Muscle of arm (tissue), 14 donors: ENCODE measurements at places on chromosomes 4 and X.

- DNase-seq: no peak
Measured at GRCh38 chrX:81355436-81355835, 153.5 kb downstream of the SH3BGRL start.

- no peak for DNase-seq
Measured at GRCh38 chrX:41779941-41780340, 56.0 kb downstream of the GPR82 start.

- DNase-seq: no peak
Measured at GRCh38 chr4:46955601-46956000, 37.8 kb downstream of the GABRA4 start.

- peak; percentile 1 for DNase-seq
Measured at GRCh38 chrX:94058728-94059382, 384.8 kb downstream of the FAM133A start.

- no peak for DNase-seq
Measured at GRCh38 chrX:63488546-63489373, 137.6 kb upstream of the SPIN4 start.

GRCh38 chr4:96974295-96974694, 1134.4 kb downstream of the PDHA2 start:
- DNase-seq: no peak

- no peak for DNase-seq
Measured at GRCh38 chr4:154030152-154030551, 241.3 kb upstream of the SFRP2 start.

GRCh38 chr4:165207016-165207430, 338 bp upstream of the KLHL2 start:
- DNase-seq: no peak

DNA sequence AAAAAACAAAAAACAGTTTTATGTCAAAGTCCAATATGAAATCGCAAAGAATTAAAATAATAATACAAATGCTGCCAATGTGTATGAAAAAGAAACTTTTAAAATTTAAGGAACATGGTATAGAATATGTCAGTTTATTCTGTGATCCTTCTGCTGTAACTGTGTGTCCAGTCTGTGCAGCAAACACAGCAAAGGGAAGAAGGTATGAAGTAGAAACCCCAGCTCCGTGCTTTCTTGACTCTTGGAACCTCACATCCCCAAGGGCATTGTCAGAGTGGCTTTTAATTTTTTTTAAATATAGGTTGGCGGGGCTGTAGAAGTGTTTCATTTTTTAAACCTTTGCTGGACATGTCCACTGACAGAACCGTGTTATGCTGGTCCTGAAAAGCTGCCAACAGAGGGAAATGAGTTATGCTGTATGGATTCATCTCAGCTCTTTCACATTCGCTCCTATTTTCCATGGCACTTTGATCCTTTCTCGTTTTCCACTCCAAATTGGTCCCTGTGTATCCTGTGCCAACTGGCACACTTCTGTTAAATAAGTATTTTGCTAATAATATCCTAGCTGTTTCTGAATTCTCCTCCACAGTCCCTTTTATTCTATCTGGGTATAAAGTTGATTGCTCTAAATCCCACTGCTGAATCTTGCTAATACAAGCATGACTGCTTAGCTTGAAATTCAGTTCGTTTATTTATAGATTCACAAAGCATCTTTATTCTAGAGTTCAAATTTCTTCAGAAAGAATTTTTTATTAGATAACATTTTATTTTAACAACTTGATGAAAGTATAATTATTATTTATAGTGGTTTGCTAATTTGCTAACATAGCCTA, 127.0 kb upstream of the DDIT4L start:
- DNase-seq: peak; percentile 70

GRCh38 chrX:3712051-3712869, 1.2 kb downstream of the PRKX start:
- peak; percentile 43 for DNase-seq

DNA sequence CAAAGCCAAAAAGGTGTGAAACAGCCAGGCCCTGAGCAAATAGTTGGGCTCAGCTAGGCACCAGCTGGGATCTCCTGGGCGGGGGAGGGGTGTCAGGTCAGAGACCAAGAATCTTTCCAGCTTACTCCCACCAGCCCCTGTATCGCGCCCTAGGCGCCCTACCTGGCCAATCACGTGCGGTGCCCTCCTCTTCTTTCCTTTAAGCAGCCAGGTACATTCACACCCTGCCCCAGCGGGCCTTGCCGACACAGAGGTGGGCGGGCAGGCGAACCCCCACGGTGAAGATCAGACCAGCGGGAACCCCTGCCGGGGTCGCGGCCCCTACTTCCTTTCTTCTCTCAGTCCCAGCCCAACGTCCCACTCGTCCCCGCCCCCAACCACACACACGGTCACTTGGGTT, 9.1 kb downstream of the ARHGAP36 start:
- no peak for DNase-seq

- no peak for DNase-seq
Measured at GRCh38 chr4:150584111-150584915, 2.4 kb downstream of the MAB21L2 start.

GRCh38 chr4:71456841-71457240, 118.0 kb downstream of the SLC4A4 start:
- DNase-seq: no peak

DNA sequence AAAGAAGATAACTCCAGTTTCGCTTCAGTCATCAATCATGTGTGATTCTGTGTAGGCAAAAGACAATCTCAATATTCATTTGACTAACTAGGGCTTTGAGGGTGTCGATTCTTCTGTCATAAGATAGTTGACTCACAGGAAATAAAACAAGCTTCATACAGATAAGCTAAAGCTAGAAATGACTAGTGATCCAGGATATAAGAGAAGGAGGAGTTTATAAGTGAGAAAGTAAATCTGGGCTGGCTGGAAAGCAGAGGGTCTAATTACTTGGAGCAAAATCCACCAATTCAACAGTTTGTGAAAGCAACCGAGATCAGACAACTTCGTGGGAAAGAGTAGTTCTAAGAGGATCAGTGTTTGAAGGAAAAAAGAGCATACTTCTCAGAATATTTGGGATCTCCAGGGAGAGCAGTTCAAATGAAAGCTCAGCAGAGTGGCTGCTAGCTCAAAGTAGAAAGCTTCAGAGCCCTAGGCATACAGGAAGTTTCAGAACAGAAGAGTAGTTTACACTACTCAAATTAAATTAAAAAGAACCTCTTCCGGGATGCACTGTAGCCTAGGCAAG, 429.3 kb downstream of the INPP4B start:
- DNase-seq: no peak

DNA sequence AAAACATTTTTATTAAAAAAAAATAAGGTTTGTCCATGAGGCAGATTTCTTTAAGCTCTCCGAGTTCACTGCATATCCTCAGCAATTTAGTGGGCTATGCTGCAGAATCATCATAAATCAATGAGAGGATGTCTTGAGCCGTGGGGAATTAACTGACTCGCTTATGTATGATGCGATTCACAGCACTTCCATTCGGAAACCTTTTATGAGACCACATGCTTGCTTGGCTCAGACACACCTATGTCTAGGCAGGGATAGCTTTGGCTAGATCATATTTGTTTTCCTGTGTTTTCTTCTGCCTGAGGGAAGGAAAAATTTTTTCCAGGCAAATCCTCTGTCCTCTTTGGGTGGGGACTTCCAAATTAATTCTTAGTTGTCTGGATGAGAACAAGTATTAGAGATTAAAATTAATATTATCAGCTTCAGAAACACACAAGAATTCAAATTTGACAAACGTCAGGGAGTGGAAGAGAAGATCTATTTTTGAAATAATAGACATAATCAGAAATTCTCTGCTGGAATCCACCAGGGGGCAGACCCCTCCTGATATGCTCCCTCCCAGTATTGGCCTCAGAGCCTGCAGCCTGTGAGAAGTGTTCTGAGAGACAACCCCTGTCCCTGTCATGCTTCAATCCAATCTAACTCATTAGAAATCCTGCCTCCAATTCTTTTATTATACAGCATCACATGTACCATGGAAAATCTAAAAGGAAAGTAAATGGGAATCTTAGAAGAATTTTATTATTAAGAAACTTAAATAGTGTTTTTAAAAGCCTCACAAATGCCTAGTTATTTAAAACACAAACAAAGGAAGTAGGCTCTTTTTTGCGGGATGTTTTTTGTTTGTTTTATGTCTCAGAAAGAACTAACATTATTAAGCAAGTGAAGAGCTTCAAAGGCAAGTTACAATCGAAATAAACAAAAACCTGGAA, 345.1 kb upstream of the TACR3 start:
- DNase-seq: peak; percentile 38

DNA sequence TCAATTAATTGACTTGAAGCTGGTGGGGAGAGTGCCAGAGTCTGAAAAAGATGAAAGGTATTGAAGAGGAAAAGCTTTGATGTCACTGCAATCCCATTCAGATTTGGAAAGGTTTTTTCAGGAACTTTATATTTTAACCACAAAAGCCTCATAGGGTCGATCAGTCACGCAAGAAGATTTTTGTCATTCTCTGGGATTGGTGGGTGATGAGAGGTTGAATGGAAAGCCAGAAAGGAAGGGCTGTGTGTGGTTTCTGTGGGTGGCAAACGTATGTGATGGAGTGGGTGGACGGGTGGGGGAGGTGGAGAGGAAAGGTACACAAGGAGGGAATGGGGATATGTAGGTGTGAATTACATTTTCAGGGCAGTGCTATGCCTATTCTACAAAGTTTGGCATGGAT, 173.8 kb upstream of the SCML1 start:
- DNase-seq: no peak

- no peak for DNase-seq
Measured at GRCh38 chr4:120971884-120972283, 49.4 kb upstream of the PRDM5 start.

DNA sequence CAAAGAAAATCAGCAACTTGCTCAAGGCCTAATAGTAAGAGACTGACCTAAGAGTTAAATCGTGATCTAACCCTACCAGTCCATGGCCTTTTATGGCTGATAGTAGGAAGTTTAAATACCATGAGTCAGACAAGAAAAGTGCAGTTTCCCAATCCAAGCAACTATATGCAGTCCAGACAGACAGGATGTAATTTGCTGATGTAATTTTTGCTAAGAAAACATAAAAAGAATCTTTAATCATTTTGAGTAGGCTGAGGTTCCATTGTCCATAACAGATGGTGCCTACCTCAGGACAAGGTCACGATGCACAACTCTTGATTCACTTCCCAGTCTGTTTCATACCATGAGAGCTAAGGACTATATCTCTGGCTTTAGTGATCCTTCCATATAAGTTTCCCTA, 317.5 kb upstream of the GRIA3 start:
- no peak for DNase-seq

- DNase-seq: peak; percentile 25
Measured at GRCh38 chrX:77431227-77431626, 16.0 kb upstream of the FGF16 start.

GRCh38 chrX:124346877-124347241, 496 bp downstream of the SH2D1A start:
- DNase-seq: no peak

GRCh38 chr4:185677637-185678314, 134.2 kb downstream of the SORBS2 start:
- DNase-seq: no peak

GRCh38 chr4:100833906-100834305, 316.1 kb upstream of the EMCN start:
- DNase-seq: peak; percentile 49

GRCh38 chrX:23061116-23061515, 61.4 kb downstream of the DDX53 start:
- no peak for DNase-seq

DNA sequence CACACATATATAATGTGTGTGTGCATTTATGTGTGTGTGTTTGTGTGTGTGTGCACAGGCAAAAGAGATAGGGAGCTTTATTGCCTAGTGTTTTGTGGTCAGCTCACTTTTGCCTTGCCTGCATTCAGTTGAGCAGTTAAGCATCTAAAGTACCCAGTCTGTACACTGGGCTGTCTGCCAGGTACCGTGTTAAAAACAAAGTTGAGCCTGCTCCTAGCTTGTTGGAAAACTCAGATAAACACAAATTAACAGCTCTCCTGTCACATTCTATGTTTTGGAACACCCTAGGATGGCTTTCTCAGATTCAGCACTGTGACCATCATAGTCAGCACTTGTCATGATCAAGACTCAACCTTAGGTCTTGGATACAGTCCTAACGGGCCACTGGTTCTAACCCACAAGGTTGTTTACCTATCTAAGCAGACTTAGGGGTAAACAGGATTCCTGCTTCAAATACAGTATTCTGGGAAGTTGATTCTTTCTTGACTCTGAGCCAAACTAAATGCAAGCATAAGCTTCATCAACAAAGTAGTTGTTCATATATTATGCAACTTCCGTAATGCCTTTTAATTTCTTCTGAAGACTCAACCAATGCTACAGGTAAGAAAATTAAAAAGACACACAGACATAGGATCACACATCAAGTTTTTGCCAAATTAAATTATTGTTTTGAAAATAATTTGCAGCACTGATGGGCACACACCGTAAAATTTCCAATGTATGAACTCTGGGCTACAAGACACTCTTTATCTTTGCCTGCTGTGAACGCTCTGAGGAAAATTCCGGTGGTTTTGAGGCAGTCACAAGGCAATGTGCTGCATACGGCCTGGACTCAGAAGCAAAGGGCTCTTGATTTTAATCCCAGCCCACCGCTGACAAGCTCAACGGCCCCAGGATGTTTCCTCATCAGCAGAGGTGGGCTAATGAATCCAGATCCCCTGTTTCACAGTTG, 11.3 kb upstream of the CD99 start:
- no peak for DNase-seq

DNA sequence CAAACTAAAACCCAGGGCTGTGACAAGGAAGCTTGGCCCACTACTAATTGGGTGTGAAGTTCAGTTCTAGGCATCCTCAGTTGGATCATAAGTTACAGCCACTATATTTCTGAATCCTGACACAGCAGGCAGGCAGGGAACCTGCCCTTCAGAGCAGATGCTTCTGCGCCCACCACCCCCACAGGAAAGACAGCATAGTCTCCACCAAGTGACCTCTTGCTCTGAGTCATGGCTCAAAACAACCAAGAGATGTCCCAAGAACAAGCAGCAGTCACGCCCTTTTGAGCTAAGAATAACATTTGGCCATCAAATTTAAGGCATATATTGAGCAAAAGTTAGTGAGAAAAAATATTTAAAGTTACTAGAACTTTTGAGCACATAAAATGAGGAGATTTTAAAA, 170.7 kb upstream of the SMARCAD1 start:
- DNase-seq: no peak

DNA sequence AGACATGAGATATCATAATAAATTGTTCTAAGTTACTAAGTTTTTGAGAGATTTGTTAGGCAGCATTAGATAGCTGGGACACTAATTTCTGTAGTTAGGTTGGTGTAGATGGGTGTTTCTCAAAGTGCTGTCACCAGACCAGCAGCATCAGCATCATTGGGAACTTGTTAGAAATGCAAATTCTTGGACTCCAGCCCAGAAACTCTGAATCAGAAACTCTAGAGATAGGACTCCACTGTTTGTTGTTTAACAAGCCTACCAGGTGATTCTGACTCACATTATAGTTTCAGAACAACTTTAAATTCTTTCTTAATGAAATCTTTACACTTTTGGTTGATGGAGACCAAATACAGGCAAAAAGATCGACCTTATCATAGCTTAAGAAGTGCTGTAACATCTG, 173.7 kb downstream of the PABPC4L start:
- no peak for DNase-seq

GRCh38 chrX:135345107-135345589, 35.9 kb downstream of the ETDC start:
- DNase-seq: peak; percentile 38
